ENCODE measurements at places on chromosomes 7 and 10.

- no peak for DNase-seq
Measured at GRCh38 chr7:79452032-79452494, 1.4 kb downstream of the MAGI2 start.

DNA sequence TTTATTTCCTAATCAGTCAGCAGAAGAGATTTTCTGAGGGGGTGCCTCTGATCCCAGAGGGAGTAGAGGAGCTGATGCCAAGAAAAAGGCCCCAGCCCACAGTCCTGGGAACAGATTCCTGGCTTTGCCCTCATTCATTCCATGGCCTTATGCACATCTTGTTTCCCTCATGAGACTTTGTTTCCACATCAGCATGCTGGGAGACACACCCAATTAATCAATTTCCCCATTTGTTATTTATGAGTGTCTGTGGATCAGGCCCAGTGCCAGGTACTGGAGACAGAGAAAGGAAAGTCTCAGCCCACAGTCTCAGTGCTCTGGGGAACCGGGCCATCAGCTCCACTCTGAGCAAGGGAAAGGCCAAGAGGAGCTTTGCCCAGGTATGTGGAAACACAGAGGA is 496.2 kb upstream of the ZMIZ1 start:
- no peak for DNase-seq

DNA sequence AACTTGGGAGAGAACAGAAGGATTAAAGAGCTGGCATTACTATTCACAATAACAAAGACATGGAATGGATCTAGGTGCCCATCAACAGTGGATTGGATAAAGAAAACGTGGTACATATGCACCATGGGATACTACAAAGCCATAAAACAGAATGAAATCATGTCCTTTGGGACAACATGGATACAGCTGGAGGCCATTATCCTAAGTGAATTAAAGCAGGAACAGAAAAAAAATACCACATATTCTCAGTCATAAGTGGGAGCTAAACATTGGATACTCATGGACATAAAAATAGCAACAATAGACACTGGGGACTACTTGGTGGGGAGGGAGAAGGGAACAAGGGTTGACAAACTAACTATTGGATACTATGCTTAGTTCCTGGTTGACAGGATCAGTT is 133.2 kb upstream of the ITGB1 start:
- no peak for DNase-seq

DNA sequence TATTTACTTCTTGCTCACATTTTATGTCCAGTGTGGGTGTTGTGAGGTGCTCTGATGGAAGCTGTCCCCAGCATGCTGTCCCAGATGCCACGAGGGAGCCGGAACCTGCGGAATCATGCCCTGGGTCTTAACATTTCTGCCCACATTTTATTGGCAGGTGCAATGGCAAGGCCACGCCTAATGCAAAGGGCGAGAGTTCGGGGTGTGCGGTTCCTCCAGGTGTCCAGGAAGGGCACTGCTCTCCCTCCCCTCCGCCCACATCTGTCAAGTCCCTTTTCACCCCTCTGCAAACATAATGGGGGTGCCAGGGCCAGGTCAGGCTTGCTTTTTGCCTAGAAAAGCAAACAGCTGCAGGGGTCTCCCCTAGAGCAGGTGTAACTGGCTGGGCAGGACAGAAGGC is 16.4 kb downstream of the PDAP1 start:
- no peak for DNase-seq

GRCh38 chr10:89580243-89580642 is 44.8 kb upstream of the SLC16A12 start:
- no peak for DNase-seq

- no peak for DNase-seq
Measured at GRCh38 chr10:517241-517830, 172.1 kb downstream of the DIP2C start.
